ENCODE measurements at places on chromosomes 13 and 19.

- no peak for DNase-seq
Observed at GRCh38 chr13:112984501-112984900, 15.5 kb downstream of the MCF2L start.

DNA sequence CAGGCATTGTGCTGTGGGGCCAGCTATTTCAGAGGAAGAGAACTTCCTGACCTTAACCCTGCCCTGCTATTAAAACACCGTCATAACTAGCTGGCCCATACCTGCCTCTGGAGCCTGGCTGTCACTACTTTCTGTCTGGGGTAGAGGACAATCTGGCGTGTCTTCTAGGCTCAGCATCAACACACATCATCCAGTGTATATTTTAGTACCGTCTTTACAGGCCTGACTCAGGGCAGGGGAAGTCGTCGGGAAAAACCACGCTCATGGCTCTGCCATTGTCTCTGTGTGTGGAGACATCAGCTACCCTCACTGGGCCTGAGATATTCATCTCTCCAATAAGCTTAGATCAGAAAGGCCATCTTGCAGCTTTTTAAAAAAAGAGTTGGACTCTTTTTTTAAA lies 151.1 kb downstream of the KATNAL1 start:
- DNase-seq, result no peak

- no peak for DNase-seq
Observed at GRCh38 chr13:47478985-47479384, 522.1 kb downstream of the SUCLA2 start.

DNA sequence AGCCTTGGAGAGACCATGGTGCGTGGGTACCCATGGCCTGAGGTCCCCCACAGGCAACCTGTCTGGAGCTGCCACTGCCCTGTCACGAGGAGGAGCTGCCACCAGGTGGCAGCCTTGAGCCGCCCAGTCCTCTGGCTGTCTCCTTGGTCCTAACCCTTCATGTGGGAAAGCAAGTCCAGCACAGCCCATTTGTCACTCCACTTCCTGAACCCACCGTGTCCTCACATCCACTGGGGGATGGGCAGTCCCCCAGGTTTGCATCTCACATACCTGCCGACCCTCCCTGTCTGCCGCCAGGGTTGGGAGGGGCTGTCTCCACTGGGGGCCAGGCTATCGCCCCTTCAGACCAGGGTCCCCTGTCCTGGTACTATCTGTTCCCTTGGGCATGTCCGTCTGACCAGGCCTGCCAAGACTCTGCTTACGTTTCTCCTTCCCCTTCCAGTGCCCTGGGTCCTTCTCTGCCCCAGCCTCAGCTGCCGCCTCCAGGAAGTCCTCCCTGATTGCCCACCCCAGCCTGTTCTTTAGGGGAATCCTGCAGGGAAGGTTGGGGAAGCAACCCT lies 4.5 kb downstream of the FAM174C start:
- peak; percentile 86 for DNase-seq

DNA sequence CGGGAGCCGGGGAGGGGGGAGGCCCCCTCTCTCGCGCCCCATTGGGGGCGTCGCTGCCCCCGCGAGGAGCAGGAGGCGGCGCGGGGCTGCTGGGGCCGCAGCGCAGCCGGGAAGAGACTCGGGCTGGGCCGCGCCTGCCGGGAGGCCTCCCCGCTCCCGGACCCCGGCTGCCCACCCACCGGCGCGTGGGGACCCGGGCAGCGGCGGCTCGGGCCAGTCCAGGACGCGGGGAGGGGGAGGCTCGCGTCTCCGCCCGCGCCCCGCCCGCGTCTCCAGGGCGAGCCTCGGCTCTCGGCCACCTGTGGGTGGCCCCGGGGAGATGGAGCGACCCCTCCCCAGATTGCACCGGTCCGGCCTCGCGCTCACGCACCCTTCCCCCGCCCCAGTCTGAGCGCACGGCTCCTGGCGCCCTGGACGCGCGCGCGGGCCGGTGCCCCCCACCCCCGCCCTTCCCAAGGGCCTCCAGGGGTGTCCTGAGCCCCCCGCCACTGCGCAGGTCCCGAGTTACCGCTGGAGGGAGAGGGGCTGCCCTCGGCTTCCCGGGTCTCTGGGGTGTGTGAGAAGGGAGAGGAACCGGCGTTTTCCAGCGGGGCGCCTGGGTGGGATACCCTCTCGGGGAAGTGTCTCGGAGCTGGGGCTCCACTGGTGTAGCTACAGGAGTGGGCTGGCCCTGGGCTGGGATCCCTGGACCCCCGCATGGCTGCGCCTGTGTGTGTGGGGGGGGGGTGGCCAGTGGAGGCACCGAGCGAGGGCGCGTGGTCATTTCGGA lies 645 bp downstream of the PALM start:
- no peak for DNase-seq

DNA sequence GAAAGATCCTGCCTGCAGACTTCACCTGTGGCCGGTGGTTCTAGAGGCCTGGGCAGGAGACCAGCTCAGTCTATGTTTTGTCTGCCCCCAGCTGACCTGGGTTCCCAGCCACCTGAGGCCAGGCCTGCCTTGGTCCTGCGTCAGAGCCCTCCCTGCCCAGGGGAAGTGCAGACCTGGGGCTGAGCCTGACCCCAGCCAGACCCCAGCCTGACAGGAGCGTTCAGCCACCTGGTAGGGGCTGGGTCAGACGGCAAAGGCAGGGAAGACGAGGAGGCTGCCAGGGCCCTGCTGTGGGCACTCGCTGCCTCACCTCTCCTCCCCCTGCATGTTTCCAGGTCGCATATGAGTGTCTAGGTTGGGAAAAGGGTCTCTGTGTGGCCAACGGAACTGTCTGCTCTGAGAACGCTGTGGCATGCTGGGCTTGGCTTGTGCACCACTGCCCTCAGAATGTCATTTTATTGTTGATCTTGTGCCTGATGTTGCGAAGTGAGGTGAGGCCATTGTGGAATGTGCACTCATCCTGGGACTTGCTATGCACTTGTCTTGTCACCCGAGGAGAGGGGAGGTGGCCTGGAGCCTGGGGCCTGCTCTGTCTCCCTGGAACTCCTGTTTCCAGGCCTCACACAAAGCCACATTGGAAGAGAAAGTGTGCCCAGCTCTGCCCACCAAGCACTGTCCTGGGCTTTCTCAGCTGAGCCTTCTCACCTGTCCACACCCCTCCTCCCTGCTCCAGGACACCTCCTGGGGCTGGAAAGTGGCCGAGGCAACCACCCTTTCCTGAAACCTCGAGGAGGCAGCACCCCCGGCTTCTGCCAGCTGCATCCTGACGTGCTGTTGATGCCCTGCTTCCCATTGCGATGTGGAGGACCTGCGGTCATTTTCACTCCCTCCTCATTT lies 15.2 kb upstream of the MCF2L start:
- no peak for DNase-seq

All from GM06990 (cell line).